Cerebellar nuclear complex (tissue), 1 donor: ENCODE measurements at places on chromosomes 11 and 22.

- no peak for DNase-seq
Measured at GRCh38 chr11:130390071-130390758, 38.2 kb downstream of the ADAMTS8 start.

- no peak for DNase-seq
Measured at GRCh38 chr22:26023104-26023775, 146.0 kb upstream of the SEZ6L start.

DNA sequence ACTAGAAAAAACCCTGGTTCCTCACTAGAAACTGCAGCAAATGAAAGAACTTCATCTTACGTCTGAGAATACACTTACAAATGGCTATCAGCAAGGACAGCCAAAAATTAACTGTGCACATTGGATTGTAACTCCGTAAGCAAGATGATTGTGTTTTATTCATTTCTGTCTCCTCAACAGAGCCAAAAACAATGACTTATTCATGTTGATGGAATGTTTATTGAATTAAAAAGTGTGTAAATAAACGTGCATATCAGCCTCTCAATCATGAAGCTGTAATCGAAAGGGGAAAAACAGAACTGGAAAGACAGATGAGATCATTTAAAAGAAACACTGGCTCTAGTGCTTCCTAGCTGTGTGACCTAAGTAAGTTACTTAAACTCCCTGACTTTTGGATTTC lies 307.5 kb upstream of the ZC3H12C start:
- no peak for DNase-seq

GRCh38 chr11:35798983-35799382 lies 136.4 kb downstream of the TRIM44 start:
- DNase-seq, result peak; percentile 44

GRCh38 chr22:42780070-42780540 lies 59.4 kb upstream of the A4GALT start:
- DNase-seq, result peak; percentile 77

DNA sequence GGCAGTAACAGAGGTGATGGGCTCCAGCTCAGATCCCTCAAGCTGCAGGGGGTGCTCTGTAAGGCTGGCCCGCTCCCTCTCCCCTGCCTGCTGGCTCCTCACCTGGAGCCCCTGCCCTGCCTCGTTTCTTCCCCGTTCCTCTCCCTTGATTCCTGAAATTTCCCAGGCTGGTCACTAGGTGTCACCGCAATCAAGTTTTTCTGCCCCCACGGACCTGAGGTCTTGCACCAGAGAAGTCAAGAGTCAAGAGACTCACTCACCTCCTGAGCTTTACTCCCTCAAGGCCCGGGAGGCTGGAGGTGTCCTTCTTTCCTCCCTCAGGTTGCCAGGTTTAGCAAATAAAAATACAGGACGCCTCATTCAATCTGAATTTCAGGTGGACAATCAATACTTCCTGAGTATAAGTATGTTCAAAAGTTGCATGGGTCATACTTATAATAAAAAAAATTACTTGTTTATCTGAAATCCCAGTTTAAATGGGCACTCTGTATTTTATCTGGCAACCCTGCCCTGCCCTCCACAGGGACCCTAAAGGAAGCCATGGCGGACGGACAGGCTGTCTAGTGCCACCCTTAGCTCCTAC lies 69.2 kb downstream of the SCUBE1 start:
- no peak for DNase-seq

- DNase-seq, result no peak
Measured at GRCh38 chr11:59243633-59244032, 30.9 kb upstream of the MPEG1 start.

DNA sequence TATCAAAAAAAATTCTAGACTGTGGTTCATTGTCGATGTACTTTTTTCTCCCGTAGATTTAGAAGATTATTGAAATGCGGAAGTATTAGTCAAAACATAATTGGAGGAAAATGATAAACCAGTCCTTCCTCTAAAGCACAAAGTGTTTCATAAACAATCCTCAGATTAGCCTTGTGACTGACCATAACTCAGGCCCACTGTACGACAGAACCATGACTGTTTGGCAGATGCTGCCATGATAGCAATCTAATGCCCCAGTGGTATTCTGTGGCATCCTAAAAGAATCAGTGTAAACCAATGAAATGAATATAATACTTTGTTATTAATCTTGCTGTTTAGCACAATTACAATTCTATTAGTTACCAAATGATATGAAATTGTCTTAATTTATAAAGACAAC lies 127.0 kb upstream of the CTSC start:
- no peak for DNase-seq

DNA sequence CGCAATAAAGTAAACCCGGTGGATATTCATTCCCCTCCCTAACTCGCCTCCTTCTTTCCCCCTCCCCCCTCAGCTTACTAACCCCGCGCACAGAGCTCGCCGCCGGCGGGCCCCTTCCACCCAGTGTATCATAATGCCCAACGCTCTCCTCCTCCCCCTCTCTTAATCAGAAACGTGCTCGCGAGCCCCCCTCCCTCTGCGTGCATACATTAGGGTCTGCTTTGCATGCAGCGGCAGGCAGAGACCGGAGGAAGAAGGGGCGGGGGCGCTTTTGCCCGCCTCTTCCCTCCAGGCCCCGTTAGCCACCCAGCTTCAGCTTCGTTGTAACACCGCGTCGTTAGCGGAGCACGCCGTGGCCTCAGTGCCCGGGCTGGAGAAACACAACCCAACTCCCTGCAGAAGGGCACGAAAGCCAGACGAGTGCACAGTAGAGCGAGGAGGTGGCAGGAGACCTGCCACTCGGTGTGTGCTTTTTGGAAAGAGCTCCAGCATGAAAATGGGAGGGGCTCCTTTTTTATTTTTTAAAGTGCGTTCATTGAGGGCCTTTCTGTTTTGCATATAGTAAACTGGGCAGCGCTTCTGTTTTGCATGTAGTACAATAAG lies 901 bp upstream of the KMT2A start:
- DNase-seq, result peak; percentile 40
